Cerebellum (tissue), 4 donors: ENCODE measurements at places on chromosomes 7 and 10.

GRCh38 chr7:22142572-22142971, 196.9 kb upstream of the CDCA7L start:
- no peak for DNase-seq

GRCh38 chr10:72593963-72594362, 31.9 kb downstream of the MICU1 start:
- DNase-seq = no peak

GRCh38 chr7:120695848-120696247, 162.1 kb downstream of the TSPAN12 start:
- no peak for DNase-seq

GRCh38 chr10:102229810-102230263, 3.7 kb downstream of the ELOVL3 start:
- peak; percentile 86 for DNase-seq

GRCh38 chr7:78124216-78124615, 325.6 kb downstream of the PHTF2 start:
- DNase-seq = no peak

GRCh38 chr10:99619090-99619800, 994 bp downstream of the SLC25A28 start:
- no peak for DNase-seq

GRCh38 chr7:137110535-137110934, 233.0 kb downstream of the PTN start:
- DNase-seq = no peak

GRCh38 chr10:132910186-132910880, 32.0 kb downstream of the CFAP46 start:
- DNase-seq = no peak

- no peak for DNase-seq
These were observed 767 bp downstream of the KRIT1 start for GRCh38 chr7:92244808-92245486.

- no peak for DNase-seq
These were observed 104.4 kb upstream of the FAM3C start for GRCh38 chr7:121500360-121501058.

DNA sequence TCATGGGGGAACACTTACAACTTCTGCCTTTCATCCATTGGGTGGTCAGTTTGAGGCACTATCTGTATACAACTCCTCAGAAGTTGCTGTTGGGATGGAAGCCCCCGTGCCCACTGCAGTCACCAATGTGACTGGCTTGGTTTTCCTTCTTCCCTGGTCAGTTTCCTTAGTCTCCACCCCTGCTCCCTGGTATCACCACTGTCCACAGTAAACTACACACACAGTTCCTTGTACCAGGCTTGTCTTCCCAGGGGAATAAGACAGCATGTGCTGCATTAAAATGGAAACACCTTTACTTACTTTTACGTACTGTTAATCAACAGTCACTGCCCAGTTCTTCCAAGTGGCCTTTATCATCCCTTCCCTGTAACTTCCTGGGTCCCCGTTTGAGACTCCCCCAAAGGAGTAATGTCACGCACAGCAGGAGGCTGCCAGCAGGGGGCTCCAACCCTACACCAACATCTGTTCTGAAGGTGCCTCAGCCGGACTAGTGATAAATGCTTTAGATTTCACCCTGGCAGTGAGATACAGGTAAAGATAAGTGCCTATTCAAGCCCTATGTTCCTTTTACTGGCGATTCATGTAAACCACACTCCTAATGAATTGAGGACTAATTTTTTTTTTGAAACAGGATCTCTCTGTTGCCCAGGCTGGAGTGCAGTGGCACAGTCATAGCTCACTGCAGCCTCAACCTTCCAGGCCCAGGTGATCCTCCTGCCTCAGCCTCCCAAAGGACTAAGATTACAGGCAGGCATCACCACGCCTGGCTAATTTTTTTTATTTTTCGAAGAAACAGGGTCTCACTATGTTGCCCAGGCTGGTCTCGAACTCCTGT, 45.3 kb upstream of the PIK3AP1 start:
- no peak for DNase-seq

DNA sequence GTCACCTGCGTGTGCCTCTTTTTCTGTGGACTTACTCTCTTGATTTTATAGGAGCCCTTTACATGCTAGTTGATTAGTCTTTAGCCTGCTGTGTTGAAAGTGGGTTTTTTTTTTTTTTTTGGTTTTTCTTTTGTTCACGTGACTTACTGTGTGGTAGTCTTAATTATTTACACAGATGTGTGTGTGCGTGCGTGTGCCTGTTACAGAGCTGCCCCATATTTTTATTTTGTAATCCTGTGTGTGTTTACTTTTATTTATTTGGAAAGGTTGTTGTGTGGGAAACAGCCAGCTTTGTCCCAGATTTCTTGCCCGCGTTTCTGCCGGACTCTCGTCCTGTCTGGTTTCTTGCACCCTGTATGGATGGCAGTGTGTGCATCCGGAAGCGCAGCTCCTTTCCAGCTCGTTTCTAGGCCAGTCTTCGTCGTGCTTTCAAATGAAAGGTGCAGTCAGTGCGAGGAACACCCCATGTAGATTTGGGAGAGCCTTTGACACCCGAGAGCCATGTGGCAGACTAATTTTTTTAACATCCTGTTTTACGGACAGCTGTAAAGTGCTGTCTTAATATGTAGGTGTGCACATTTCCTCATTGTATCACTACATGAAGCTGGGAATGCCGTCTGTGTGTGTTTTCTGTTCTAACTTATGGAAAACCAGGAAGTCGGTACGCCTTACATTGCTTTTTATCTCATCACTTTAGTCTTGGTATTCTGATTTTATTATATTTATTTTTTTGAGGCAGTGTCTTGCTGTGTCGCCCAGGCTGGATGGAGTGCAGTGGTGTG, 55.6 kb downstream of the DNAJB6 start:
- no peak for DNase-seq

GRCh38 chr7:79930604-79931003, 204.0 kb upstream of the GNAI1 start:
- DNase-seq = no peak

- no peak for DNase-seq
These were observed 64.6 kb downstream of the SNX10 start for GRCh38 chr7:26356229-26356628.

DNA sequence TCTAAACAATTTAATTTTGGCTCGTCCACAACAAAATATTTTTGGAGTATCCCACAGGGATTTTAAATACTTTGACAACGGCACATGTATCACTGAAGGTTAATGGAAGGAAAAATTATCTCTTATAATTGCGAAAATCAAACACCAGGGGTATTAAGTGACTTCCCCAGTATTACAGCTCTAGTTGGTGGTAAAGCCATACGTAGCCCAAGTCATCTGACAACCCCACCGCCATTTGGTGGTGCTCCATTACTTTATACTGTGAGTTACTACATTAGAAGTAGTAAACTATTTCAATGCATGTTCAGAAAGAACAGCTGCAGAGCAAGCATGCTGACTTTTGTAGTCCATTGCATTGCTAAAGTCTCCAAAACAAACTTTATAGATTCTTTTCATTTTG, 179.7 kb downstream of the HGF start:
- no peak for DNase-seq

- no peak for DNase-seq
These were observed 192.9 kb downstream of the TSPAN12 start for GRCh38 chr7:120665068-120665467.

GRCh38 chr7:117044664-117045063, 91.4 kb downstream of the ST7 start:
- DNase-seq = no peak

DNA sequence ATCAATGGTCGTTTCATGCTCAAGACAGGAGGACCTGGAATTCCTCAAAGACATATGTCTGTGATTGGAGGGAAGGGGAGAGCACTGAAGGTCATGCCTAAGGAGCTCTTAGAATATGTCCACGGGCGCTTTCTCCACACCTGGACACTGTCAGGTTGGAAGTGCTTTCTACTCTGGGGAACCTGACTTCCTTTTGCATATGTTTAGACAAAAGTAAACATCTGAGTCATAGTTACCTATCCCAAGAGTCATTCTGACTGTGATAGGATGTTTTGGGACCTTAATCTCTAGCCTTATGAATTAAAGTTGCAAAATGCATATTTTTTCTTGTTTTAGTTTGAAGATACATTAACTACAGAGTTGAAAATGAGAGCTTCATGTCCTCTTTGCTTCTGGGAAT, 251.7 kb downstream of the KLF6 start:
- no peak for DNase-seq

DNA sequence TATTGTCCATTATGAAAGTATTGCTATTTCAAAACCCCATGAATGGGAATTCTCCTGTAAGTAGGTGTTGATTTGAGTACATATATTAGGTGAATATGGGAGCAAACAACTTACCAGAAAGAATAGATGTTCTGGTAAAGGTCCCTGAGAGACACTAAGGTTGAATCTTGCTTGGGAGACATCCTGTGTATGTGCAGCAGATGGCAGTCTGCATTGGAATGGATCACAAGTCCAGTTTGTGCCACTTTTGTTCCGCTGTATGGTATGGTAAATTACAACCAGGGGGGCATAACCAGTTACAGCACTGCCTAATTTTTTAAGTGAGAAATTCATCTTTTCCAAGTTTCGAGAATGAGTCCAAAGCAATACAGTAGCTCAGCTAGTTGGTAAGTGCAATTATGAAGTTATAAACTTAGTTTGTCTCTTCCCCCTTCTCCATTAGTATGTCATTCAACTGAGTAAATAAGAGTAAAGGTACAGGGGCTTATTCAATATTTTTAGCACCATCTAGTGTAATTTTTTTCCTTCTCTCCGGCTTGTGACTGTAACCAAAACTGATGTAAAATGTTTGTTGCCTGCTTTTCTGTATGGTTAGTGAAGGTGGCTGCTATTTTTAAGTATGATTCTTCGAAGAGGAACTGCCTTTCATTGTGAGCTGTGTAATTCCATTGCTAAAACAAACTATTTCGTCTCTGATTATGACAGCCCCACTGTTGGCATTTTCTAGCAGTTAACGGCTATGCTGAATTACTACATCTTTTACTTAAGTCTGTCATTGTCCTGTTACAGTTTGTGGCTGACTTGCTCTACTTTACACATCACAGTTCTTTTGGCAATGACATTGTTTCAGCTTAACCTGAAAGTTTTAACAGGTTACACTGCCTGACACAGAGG, 2.8 kb downstream of the MCU start:
- peak; percentile 72 for DNase-seq

DNA sequence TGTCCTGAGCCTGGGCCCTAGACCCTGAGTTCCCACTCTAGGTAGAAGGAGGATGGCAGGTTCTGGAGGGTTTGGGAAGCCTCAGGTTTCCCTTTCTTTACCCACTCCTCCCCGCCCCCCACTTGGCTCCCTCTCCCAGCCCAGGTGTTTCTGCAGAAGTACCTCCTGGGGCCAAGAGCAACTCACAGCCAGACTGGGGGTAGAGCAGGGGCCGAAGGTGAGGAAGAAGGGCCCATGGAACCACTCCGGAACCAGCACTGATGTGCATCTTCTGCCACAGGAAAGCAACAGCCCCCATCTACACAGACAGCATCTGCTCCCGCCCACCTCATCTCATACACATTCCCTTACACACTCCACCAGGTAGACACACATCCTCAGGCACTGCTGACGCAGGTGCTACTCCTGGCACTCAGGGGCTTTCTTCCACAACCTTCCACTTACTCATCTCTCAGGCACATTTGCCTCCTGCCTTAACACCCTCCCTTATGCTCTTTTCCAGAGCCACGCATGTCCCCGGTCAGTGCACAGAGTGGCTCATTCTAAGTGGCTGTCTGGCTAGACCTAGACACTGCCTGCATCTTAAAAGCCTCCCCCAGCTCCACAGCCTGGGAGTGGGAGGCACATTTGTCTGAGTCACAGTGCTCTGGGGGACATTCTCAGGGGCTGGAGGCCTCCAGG, 1.8 kb downstream of the EPHB6 start:
- no peak for DNase-seq

- DNase-seq = no peak
These were observed 19.5 kb upstream of the PNLIP start for GRCh38 chr10:116526219-116526618.

DNA sequence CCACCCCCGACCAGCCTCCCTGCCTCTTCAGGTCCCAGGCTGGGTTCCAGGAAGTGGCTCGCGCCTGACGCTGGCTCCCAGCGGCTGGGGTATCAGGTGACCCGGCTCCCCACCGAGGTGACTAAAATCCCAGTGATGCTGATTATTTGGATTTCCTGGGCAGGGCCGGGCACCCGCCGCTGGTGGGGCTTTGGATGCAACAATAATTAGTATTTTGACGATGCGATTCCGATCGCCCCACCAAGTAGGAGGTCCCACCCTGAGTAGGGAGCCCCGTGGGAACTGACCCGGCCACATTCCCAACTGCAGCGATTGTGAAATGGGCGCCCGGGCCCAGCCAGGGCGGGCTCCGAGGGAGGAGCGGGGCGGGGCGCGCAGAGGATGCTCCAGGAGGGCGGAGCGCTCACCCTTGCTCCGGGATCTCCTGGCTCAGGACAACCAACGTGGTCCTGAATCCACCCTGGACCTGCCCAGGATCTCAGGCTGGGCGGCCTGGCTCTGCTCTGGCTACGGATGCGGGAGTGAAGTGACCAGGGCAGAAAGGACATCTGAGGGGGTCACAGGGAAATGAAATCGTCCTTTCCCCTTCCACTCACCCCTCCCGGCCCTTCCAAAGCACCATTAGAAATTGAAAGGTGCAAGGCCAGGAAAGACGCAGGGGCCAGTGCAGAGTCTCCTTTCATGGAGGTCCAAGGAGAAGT, 32.6 kb downstream of the DUSP5 start:
- peak; percentile 78 for DNase-seq

GRCh38 chr7:44222074-44222473, 21.3 kb downstream of the YKT6 start:
- no peak for DNase-seq

- DNase-seq = no peak
These were observed 167.5 kb downstream of the ITGB1 start for GRCh38 chr10:32790483-32790882.

- DNase-seq = no peak
These were observed 307.0 kb downstream of the GATA3 start for GRCh38 chr10:8361510-8361844.

DNA sequence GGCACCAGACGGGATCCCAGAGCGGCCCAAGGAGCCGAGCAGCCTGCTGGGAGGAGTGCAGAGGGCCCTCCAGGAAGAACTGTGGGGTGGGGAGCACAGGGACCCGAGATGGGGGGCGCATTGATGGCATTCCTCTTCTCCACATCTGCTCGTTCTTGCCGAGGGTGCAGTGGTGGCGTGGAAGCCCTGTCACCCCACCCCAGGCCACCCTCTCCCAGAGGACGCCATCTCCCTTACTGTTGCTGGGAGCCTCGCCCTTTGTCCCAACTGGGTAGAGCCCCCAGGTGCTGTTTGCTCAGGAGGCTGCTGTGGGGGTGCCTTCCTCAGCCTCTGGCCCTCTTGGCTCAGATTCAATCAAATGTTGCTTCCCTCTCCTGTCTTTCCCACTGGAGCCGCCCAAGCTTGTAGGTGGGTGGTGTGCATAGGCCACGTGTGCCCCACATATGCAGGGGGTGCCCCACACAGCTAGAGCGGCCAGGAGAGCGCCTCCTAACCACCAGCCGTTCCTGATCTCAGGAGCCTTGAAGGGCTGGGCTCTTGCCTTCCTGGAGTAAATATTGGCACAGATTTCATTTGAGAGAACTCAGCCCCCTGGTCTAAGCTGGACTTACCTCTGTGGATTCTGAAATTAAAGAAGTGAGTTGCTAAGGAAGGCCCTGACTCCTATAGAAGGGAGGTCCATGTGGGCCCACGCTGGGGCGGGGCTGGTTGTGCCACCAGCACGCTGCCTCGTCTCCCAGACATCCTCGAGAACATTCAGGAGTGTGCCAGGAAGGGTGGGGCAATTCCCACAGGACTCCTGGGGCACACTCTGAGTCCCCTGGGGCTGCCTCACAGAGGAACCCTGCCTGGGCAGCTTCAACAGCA, 39.2 kb downstream of the ZNF467 start:
- no peak for DNase-seq
